ENCODE measurements at places on chromosomes 12 and 14.
A peak's percentile ranks its signal among the peaks of the same experiment; 100 is the strongest.

- DNase-seq, result no peak
Observed at GRCh38 chr12:123363390-123363739, 1.3 kb downstream of the SBNO1 start.

- DNase-seq, result no peak
Observed at GRCh38 chr14:105709281-105710118, 183.1 kb downstream of the TMEM121 start.

DNA sequence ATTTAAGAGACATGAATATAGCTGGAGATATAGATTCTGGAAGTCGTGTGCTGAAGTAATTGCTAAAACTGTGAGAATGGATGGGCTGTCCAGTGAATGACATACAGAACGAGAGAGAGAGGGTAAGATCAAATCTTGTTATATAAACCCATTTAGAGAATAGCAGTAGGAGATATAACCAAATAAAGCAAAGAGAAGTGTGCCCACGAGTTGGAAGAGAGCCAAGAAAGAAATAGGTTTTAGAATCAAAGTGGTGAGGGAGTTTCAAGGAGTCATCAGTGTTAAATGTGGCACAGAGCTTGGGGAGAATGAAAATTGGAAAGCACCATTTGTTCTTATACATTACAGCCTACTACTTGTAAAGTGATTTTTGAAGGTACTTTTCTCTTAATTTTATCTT lies 19.2 kb downstream of the TOGARAM1 start:
- no peak for DNase-seq

GRCh38 chr12:13171921-13172859 lies 24.3 kb upstream of the EMP1 start:
- DNase-seq, result no peak

DNA sequence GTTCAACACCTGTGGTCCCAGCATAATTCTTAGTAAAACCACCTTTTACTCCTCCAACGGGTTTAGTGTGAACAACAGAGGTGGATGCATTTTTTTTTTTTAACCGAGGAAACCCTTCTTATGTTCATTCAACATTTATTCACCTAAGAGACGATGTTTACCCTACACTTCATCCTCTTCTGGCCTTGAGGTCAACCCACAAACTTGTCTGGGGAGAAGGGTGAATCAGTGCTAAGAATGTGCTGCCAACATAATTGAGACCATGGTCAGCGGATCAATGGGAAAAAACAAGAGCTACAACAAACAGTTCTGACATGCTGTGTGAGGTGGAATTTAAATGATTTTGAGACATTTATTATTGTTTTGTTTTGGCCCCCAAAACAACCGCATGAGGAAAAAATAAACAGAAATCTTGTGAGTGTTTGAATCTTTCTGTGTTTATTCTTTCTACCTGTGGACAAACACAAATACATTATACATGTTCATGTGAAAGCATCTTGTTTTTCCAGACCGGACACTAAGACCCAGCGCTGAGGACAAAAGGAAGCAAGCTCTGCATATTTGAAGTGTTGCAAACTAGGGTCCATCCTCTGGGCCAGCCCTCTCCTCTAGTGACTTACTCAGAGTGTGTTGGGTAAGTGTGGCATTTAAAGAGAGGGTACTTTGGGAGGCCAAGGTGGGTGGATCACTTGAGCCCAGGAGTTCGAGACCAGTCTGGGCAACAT lies 5.1 kb upstream of the USP30 start:
- no peak for DNase-seq

DNA sequence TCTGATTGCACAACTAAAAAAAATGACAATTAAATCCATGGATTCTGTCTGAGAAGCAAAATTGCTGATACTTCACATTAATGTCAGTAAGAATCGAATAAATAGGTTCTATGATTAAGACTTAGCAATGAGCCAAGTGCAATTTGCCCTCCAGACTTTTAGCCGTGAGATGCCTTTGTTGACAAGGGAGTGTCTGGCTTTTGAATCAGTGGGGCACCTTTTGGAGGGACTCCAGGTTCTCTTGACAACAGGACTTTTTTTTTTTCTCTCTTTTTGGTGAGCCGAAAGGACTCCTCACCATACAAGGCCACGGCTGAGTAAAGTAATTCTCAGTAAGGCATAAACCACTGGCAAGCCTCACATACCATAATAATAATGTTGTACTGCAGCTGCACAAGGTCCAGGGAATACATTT lies 4.7 kb upstream of the MDM1 start:
- DNase-seq, result peak; percentile 70

DNA sequence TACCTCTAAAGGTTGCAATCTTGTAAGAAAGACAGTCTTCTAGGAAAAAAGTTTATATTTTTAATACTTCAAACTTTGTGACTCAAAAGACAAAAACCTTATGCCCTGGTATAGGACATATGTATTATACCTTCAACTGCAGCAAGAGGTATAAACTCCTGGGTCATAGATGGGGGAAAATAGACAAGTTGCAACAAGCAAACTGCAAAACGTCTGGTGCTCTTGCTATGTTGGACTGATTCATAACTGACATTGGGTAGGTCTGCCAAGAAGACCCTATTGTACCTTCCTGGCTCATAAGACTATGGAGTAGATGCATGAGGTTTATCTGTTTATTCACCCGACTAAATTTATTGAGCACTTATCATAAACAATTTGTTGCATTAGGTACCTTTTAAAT lies 40.9 kb downstream of the BEST3 start:
- no peak for DNase-seq

GRCh38 chr14:74508844-74509428 lies 15.4 kb downstream of the ISCA2 start:
- DNase-seq, result no peak

- DNase-seq, result no peak
Observed at GRCh38 chr12:65460063-65460462, 181.6 kb downstream of the MSRB3 start.

DNA sequence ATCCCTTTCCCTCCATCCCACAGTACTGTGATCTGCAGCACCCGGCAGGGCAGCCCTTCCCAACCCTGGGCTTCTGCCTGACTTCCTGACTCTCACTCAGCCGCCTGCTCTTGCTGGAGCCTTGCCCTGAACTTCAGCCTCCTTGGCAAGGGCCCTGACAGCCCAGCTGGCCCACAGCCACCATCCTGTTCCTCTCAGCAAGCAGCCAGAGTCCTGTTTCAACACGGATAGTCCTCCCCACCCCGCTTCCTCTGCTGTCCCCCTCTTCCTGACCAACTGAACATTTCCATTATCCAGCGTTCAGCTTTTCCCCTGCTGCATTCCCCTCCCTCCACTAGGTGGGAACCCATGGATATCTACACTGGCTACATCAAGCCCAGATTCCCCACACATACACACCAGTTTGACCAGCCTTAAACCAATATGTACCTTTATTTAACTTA lies 74.0 kb upstream of the MDM1 start:
- no peak for DNase-seq

DNA sequence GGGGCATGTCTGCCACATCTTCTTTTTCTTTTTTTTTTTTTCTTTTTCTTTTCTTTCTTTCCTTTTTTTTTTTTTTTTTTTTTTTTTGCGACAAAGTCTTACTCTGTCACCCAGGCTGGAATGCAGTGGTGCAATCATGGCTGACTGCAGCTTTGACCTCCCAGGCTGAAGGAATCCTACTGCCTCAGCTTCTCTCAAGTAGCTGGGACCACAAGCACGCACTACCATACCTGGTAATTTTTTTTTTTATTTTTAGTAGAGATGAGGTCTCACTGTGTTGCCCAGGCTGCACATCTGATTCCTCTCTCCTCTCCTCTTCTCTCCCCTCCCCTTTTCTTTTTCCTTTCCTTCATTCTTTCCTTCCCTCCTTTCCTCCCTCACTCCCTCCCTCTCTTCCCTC lies 18.5 kb downstream of the SLC15A5 start:
- DNase-seq, result no peak

- no peak for DNase-seq
Observed at GRCh38 chr12:19430988-19431387, 8.3 kb upstream of the AEBP2 start.

GRCh38 chr12:53600490-53601295 lies 25.5 kb downstream of the ATF7 start:
- no peak for DNase-seq

DNA sequence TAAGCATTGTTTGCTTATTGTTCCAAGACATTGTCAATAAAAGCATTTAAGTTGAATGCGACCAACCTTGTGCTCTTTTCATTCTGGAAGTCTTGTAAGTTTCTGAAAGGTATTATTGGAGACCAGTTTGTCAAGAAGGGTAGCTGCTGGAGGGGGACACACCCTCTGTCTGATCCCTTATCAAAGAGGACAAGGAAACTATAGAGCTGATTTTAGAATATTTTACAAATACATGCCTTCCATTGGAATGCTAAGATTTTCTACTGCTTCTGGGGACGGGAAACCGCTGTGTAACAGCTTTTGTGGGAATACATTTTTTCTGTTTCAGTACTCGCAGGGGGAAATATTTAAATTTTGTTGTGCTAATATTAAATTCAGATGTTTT lies 3.5 kb downstream of the FOS start:
- DNase-seq, result no peak

- no peak for DNase-seq
Observed at GRCh38 chr14:51185754-51186153, 54.3 kb upstream of the TMX1 start.

DNA sequence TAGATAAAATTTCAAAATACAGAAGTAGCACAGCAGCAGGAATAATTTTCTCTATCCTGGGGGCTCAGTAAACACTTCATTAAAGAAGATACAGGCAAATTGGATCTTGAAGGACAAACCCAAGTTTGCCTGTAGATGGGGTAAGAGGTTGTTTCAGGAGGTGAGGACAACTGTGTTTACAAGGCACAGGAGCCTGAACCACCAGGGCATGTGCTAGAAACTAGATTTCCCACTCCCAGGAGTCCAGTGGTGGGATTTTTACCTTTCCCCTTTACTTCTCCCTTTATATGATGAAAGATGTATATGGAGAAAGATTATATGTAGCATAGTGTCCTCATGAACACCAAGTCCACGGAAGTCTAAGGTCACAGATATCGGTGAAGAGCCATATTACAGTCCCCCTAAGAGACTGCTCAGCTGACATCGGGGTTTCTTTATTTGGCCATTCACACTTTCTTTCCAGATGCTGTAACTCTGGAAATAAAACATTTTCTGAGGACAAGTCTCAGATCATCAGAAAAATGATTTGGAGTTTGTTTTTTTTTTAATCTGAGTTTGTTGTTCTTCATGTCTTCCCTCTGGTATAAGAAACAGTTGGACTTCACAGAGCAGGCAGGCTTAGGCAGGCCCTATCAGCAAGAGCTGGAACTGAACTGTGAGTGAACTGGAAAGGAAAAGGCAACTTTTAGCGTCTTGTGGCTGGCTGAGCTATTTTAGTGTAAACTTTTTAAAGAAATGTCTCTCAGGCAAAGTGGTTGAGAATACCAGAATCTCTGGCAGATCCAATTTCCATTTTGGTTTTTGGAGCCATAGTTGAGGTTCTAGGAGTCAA lies 8.0 kb upstream of the EVL start:
- no peak for DNase-seq

GRCh38 chr12:118465706-118466105 lies 89.4 kb downstream of the SUDS3 start:
- no peak for DNase-seq

- no peak for DNase-seq
Observed at GRCh38 chr14:22556021-22556989, 32.7 kb downstream of the DAD1 start.
